CD4-positive, alpha-beta T cell (primary cell): ENCODE measurements at places on chromosomes 7 and 10. TPM values are rescaled to one million over a fixed set of nuclear protein-coding genes. Genes with fewer than 3 reads are reported as not detected.

GRCh38 chr7:99255463-99255862, 17.2 kb upstream of the MYH16 start:
- no peak overlapping the region for H3K27ac ChIP-seq
- H3K4me3 ChIP-seq = no peak overlapping the region
- no peaks in the 10 kb centered on the region for H3K36me3 ChIP-seq
- no peaks in the 10 kb centered on the region for H3K4me1 ChIP-seq
- no peaks in the 10 kb centered on the region for H3K27me3 ChIP-seq
- DNase-seq = no peak

GRCh38 chr7:44460325-44460724, 30.1 kb downstream of the NUDCD3 start:
- DNase-seq = no peak
- peaks cover 17% of the 10 kb centered on the region for H3K36me3 ChIP-seq
- no peak overlapping the region for H3K4me3 ChIP-seq
- peaks cover 37% of the 10 kb centered on the region for H3K4me1 ChIP-seq
- H3K27ac ChIP-seq = no peak overlapping the region
- H3K27me3 ChIP-seq = no peaks in the 10 kb centered on the region

GRCh38 chr10:31299119-31299518, 19.9 kb upstream of the ZEB1 start:
- H3K4me3 ChIP-seq = no peak overlapping the region
- H3K27me3 ChIP-seq = no peaks in the 10 kb centered on the region
- H3K36me3 ChIP-seq = no peaks in the 10 kb centered on the region

GRCh38 chr7:131544449-131545301, 11.8 kb downstream of the PODXL start:
- H3K27ac ChIP-seq = no peak overlapping the region
- no peaks in the 10 kb centered on the region for H3K27me3 ChIP-seq
- DNase-seq = no peak
- H3K36me3 ChIP-seq = no peaks in the 10 kb centered on the region
- no peaks in the 10 kb centered on the region for H3K4me1 ChIP-seq

DNA sequence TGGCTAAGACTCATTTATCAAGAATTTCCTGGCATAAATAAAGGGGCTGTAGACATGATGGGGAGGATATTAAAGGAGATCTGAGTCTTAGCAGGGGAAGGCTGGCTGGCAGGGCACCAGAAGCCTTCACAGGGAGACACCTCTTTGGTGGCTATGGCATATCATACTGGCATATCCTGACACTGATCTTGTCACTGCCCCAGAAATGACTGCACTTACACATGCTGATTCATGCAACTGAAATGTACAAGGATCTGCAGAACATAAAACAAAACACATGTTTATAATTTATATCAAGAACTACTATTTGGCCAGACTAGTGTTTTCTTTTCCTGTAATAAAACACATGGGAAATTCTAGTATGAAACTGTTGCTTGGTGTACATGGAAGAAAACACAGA, 5.5 kb upstream of the LIPN start:
- no peaks in the 10 kb centered on the region for H3K4me1 ChIP-seq
- DNase-seq = no peak
- no peaks in the 10 kb centered on the region for H3K36me3 ChIP-seq
- H3K4me3 ChIP-seq = no peak overlapping the region
- no peaks in the 10 kb centered on the region for H3K27me3 ChIP-seq

- H3K27me3 ChIP-seq = peaks cover 8% of the 10 kb centered on the region
- no peak for DNase-seq
- no peak overlapping the region for H3K27ac ChIP-seq
- no peaks in the 10 kb centered on the region for H3K4me1 ChIP-seq
- no peak overlapping the region for H3K4me3 ChIP-seq
- no peaks in the 10 kb centered on the region for H3K36me3 ChIP-seq
Measured at GRCh38 chr10:71419002-71419540, 22.4 kb downstream of the CDH23 start.

GRCh38 chr10:32348297-32349198, 1.6 kb upstream of the EPC1 start:
- no peak for DNase-seq
- peaks cover 44% of the 10 kb centered on the region for H3K4me1 ChIP-seq
- peaks cover 11% of the 10 kb centered on the region for H3K36me3 ChIP-seq
- H3K4me3 ChIP-seq = no peak overlapping the region

- no peak for DNase-seq
- peaks cover 13% of the 10 kb centered on the region for H3K36me3 ChIP-seq
- no peak overlapping the region for H3K4me3 ChIP-seq
Measured at GRCh38 chr10:129760416-129760815, 203.7 kb downstream of the EBF3 start.

DNA sequence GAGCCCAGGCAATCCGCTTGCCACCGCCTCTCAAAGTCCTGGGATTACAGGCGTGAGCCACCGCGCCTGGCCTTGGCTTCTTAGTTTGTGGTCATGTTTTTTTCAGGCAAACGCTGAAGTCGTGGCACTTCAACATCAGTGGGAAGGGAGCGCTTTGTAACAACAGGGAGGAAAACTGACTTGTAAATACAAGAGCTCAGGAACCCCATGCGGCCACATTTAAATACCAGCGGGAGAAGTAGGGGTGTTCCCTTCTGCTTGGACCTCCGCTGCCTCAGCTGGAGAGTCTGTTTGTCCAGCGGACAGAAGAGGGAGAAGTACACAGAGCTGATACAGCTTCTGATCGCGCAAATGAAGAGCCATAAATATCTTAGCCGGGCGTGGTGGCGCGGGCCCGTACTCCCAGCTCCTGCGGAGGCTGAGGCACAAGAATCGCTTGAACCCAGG, 108.7 kb upstream of the KMT2C start:
- no peak overlapping the region for H3K27ac ChIP-seq
- no peaks in the 10 kb centered on the region for H3K36me3 ChIP-seq
- no peaks in the 10 kb centered on the region for H3K27me3 ChIP-seq

DNA sequence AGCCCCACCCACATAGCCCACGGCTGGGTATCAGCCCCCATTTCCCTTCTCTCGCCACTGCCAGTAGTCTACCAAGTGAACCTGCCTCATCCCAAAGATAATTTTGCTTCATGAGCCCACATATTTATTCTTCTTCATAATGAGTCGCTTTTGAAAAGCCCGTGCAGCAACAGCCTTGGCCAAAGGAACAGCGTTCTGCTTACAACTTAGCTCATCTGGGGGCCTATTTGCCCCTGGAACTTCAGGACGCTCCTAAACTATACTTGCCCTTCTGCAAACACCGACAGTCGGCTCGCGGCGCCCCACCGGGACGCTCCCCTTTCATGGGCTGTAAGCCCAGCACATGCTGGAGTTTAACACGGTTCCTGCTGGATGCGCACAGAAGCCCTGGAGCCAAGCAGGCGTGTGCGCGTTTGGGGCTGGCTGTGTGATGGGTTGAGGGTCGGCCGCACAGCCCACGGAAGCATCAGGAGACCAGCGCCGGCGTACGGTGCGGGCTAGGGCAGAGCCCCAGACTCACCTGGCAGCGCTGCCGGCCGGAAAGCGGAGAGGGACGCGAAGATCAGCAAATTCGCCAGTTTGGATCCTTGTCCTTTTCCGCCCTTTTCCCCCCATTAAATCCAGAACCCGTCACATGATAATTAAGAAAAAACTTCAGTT, 370 bp downstream of the TMEM60 start:
- peak overlapping the region; percentile 55 for H3K27ac ChIP-seq
- peaks cover 5% of the 10 kb centered on the region for H3K36me3 ChIP-seq
- H3K4me3 ChIP-seq = peak overlapping the region; percentile 81
- no peaks in the 10 kb centered on the region for H3K27me3 ChIP-seq
- H3K4me1 ChIP-seq = peaks cover 23% of the 10 kb centered on the region

DNA sequence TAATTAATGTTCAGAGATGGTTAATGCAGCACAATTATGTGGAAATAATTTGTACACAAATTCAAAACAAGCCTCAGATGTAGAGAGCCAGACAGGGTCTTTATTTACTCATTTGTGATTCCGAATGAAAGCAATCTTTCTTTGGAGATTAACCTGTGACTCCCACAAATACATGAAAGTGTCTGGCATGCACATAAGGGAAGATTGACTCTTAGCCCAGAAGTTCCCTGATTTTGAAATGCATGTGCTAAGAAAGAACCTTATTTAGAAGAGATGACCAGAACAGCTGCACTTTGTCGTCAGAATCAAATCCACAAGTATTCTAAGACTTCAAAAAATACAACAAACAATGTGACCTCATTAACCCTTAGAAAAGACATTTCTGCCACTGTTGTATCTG, 45.1 kb downstream of the RNLS start:
- DNase-seq = no peak
- no peaks in the 10 kb centered on the region for H3K27me3 ChIP-seq
- no peaks in the 10 kb centered on the region for H3K4me1 ChIP-seq
- H3K27ac ChIP-seq = no peak overlapping the region
- no peaks in the 10 kb centered on the region for H3K36me3 ChIP-seq

- no peaks in the 10 kb centered on the region for H3K36me3 ChIP-seq
- H3K27ac ChIP-seq = no peak overlapping the region
- no peaks in the 10 kb centered on the region for H3K4me1 ChIP-seq
- DNase-seq = no peak
- H3K4me3 ChIP-seq = no peak overlapping the region
Measured at GRCh38 chr10:121574519-121575166, 23.6 kb downstream of the FGFR2 start.

Gene MAD1L1
- total RNA-seq = 160 TPM

Gene ZNF862
- total RNA-seq = 25.6 TPM

Gene TRPV6
- not detected for total RNA-seq

Gene TMEM72
- total RNA-seq = not detected

Gene SNX8
- 4.5 TPM for total RNA-seq

Gene WNT2
- not detected for total RNA-seq
